Activated CD4-positive, alpha-beta T cell treated with anti-CD3 and anti-CD28 coated beads, Interleukin-2, amount 50 U/mL, for 24 hours (primary cell): ENCODE measurements at places on chromosomes 5 and 9.

GRCh38 chr5:89289604-89290003, 406.6 kb upstream of the MEF2C start:
- no peak for DNase-seq

GRCh38 chr5:39231705-39232525, 12.6 kb upstream of the FYB1 start:
- no peak for DNase-seq

DNA sequence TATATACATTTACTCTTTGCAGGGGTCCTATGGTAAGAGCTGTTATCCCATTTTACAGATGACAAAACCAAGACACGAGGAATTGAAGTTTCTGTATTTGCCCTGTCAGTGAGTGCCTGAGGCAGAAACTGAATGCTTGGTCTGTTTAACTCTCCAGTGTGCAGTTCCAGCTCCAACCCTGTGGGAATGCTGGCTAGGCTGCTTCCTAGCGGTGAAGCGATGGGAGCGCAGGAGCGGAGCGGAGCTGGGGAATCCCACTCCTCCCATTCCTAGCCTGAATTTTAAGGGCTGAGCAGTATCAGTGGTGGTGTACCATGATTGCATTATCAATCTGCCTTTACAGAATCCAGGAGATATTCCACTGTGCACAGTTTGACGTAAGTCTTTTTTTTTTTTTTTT, 202.3 kb downstream of the LRRC70 start:
- DNase-seq: no peak

DNA sequence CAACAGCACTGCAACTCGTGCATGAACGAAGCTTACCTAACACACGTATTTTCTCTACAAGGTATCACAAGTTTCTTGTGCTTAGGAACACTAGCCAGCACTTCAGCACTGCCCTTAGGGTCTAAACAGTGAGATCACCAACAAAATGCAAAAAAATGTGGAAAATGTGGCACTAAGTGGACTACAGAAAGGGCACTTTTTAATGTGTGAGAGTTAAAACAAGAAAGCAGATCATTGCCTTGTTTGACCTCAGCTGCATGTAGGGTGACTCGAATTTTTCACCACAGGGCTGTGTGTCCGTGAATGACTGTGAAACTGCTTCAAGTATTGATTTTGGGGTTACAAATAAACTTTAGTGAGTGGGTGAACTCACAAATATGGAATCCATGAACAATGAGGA, 90.5 kb downstream of the MARCHF3 start:
- no peak for DNase-seq

- DNase-seq: no peak
These were observed 69.3 kb downstream of the SNX30 start for GRCh38 chr9:112819635-112820496.

- DNase-seq: no peak
These were observed 112.1 kb downstream of the NUDT12 start for GRCh38 chr5:103450333-103451061.

GRCh38 chr5:90191352-90192045, 218.1 kb downstream of the CETN3 start:
- DNase-seq: no peak

DNA sequence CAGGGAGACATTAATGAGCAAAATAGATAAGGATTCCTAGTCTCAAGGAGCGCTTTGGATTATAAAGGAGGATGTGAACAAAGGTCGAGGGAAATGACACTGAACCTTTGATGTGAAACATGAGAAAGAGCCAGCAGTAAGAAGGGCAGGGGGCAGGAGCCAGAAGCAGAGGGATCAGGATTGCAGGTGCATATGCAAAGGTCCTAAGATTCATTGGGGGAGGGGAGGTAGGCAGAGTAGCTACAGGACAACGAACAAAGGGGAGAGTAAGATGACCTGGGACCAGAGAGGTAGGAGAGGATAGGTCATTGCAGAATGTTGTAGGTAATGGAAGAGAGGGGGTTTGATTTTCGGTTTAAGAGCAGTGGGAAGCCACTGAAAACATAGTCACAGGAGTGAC, 129.2 kb upstream of the TRPM3 start:
- DNase-seq: no peak

- DNase-seq: no peak
These were observed 92.4 kb downstream of the RORB start for GRCh38 chr9:74589576-74589975.

- no peak for DNase-seq
These were observed 43.9 kb upstream of the ALDH1A1 start for GRCh38 chr9:72996684-72997314.

GRCh38 chr5:6510132-6510531, 61.5 kb downstream of the UBE2QL1 start:
- DNase-seq: no peak

- DNase-seq: no peak
These were observed 12.6 kb downstream of the SLC6A7 start for GRCh38 chr5:150202501-150202900.

DNA sequence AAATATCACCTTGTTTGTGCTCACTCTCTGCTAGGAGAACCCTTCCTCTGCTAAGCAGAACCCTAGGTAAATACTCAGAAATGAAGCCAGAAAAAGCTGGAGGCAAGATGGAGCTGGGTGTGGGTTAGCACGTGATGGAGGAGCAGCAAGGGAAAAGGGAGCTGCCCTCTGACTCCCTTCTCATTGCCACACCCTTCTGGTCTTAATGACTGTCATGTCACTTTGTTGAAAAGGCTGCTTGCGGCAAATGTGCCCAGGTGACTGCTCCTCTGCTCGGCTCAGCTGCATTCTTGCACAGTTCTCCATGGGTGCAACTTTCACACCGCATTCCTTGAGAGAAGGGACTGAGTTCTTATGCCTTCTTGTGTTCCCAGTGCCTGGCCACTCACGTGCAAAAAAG, 36.4 kb upstream of the TBC1D2 start:
- DNase-seq: no peak

DNA sequence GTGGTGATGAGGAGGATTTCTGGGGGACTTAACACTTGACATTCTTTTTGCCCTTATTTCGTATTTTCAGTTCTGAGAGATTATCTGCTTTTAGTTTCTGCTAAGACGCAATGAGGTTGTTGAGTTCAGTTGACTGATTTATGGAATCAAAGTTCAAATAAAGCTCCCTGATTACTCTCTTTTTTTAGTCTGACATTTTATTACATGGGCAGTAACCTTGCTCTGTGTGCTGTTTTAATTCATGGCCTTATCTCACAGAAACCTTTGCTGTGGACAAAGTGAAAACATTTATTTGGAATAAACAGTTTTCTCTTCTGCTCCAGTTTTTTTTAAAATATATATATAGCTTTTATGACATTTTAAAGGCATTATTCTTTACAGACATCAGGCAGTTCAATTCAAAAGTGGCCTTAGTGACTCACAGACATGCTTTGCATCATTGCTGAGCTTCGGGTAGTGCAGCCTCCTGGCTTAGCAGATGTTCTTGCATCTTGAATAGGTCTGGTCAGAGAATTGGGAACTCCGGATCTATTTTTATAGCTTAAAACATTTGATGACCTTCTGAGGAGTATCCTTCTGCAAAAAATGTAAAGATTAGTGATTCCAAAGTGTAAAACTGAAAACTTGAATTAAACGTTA, 162.9 kb downstream of the FAM170A start:
- DNase-seq: no peak

DNA sequence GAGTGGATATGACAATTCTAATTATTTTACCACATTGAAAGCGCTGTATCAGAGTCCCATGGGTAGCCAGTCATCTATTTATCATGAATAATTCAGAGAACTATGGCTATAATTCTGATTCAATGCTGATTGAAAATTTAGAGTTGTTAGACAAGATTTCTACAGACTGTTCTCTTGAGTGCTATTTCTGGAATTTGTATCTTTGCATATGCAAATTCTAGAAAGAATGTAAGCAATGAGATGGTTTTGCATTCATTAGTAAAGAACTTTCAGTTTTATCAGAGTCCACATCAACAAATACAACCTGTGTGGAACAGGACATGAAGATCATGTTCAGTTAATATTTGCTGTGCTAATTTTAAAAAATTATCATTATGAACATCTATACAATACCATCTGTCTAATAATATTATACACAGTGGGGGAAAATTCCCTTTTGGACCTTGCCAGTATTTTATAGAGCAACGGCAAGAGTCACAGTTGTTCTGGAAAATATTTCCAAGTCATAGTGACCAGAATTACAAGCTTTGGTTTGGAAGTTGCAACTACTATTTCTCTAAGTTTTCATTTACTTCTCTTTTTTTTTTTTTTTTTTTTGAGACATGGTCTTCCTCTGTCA, 372.7 kb upstream of the PTGER4 start:
- no peak for DNase-seq

DNA sequence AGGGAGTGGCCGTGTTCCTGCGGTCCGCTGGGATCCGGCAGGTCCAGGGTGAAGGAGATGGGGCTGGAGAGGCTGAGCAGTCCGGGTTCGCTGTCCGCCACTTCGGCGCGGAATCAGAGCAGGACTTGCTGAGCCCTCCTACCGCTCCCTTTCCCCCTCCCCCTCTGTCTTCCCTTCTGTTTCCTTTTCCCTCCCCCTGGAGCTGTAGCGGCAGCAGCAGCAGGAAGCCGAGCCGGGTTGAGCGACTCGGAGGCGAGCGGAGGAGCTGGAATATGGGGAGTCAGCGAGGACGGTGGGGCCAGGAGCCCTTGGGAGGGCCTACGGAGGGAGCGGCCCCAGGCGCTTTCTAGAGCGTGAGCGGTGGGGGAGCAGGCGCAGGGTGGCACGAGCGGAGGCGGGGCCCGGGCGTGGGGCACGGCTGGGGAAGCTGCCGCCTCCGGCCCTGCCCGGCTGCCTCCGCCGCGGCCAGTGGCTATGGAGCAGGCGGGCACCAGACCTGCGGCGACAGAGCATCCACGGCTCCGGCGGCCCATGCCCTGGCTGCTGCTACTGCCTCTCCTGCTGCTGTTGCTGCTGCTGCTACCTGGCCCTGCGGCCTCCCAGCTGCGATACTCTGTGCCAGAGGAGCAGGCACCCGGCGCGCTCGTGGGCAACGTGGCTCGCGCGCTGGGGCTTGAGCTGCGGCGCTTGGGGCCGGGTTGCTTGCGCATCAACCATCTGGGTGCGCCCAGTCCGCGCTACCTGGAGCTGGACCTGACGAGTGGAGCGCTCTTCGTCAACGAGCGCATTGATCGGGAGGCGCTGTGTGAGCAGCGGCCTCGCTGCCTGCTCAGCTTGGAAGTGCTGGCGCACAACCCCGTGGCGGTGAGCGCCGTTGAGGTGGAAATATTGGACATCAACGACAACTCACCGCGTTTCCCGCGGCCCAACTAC, at the start of gene PCDHAC2:
Gene PCDHAC2 (plus strand): TSS at position 184 of the 933 bp plus-strand sequence. CDS start 291 bp downstream, at position 475.
- DNase-seq: no peak

GRCh38 chr9:131708226-131709002, 31.5 kb downstream of the RAPGEF1 start:
- DNase-seq: no peak

DNA sequence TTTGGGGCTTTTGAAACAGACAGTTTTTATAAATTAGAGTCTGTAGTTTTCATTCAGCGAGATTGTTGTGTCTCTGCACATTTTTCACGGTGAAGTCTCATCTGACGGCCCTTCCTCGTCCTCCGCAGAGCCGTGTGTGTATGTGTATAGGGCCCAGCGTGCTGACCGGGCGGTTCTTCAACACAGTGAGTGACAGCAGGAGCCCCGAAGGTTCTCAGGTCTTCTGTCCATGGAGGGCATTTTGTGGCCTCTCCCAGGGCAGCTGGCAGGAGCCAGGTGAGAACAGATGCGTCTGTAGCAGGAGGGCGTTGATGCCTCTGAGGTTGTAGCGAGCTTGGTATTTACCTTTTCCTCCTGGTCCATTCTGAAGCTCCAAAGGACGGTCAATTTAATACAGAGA, 116.0 kb upstream of the LPCAT1 start:
- DNase-seq: no peak

DNA sequence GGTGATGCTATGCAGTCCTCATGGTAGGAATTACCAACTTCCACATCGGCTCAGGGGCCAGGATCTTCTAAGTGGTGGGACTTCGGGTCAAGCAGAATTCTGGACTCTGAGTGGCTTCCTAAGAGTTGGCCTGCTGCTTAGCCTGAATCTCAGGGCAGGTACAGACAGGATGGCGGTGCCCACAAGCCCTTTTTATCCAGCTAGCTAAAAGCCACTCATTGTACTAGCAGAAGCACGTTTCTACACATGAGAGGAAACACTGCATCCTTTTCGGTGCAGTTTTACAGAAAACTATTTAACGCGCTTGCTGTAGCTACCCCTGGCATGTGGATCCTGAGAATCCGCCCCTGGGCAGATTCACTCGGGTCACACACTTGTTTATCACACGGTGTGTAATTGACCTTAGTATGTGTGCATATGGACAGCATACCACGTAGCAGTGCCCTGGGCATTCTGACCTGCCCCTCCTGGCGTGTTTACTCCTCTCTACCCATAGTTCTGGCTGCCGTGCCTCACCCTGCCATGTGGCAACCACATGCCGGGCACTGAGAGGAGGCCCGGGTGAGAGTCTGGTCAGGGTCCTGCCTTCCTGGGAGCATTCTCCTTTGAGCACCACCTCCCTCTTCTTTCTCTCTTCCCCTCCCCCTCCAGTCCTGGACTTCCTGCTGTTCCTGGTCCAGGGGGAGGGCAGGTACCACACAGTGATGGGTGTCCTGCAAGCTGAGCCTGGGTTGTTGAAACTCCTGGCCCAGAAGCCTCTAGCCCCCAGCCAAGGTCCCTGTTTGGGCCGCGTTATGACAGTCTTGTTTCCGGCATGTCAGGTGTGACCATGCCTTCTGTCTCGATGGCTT, 65.9 kb downstream of the DAB2IP start:
- no peak for DNase-seq

- DNase-seq: no peak
These were observed 76.3 kb downstream of the CERT1 start for GRCh38 chr5:75435096-75435495.

GRCh38 chr5:170162631-170163321, 57.1 kb downstream of the FOXI1 start:
- no peak for DNase-seq
